ENCODE measurements at places on chromosomes 12 and 14.

DNA sequence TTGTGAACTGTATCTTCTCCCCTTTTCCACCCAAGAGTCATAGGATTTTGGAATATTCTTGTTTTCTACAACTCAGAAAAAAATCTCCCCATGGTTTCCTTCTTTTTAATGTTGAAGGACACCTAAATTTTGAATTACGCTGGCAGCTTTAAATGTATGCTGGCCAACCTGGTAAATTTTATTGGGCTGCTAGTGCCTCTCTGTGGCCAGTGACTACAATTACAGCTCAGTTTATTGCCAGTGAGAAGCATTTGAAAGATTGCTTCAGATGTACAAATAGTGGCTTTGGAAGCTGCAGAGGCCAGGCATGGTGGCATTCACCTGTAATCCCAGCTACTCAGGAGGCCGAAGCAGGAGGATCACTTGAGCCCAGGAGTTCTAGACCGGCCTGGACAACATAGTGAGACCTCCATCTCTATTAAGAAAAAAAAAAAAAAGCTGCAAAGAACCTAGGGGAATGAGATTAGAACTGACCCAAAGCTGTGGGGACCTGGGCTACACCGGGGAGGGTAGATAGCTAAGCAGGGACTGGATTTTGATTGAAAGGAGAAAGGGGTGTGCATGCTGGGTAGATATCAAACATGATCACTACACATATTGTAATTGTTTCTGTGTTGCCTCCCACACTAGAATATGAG, 7.6 kb upstream of the RAB21 start:
- DNase-seq, result no peak

DNA sequence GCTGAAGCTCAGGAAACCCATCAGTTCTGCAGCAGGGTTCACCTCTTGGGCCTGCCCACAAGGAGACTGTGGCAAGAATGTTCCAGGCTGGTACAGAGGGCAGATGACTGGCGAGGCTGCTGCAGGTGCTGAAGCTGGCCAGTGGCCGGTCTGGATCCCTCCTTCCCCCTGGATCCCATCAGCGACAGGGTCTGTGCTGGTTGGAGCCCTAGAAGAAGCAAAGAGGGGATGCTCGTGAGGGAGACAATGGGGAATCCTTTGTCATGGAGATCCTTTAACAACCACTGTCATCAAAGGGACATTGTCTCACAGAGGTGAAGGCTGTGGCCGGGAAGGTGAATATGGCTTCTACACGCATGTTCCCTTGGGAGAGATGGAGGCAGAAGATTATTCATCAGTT, 211.4 kb upstream of the TMEM132C start:
- DNase-seq, result no peak

DNA sequence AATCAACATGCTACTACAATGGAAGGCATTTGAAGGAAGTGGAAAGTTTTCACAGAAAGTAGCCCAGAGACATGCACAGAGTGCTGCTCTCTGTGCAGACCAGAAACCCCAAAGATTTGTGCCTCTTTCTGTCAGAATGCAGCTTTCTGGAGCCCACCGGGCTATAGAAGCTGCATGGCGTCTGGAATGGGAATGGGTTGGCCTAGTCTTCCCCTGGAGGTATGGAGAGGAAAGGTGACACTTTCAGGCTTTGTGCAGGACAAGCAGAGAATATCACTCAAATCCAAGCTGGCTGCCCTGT, 21.3 kb upstream of the ZFP36L1 start:
- no peak for DNase-seq

GRCh38 chr12:8779862-8780261, 42.6 kb upstream of the A2ML1 start:
- DNase-seq, result no peak

- DNase-seq, result no peak
Measured at GRCh38 chr12:115227137-115227615, 543.2 kb upstream of the TBX3 start.
